Hematopoietic multipotent progenitor cell treated with erythropoietin and hydrocortisone succinate and interleukin-3 and kit ligand, for 15 days (in vitro differentiated cells): ENCODE measurements at places on chromosomes 1 and 21.
A peak's percentile ranks its signal among the peaks of the same experiment; 100 is the strongest.

- peak; percentile 98 for DNase-seq
Measured at GRCh38 chr1:172532183-172532699, 709 bp upstream of the SUCO start.

GRCh38 chr1:23756676-23757075 lies 13.4 kb downstream of the ELOA start:
- DNase-seq, result no peak

GRCh38 chr1:95553595-95553994 lies 319.6 kb downstream of the RWDD3 start:
- DNase-seq, result no peak

- DNase-seq, result no peak
Measured at GRCh38 chr1:180040034-180040433, 85.4 kb downstream of the CEP350 start.

DNA sequence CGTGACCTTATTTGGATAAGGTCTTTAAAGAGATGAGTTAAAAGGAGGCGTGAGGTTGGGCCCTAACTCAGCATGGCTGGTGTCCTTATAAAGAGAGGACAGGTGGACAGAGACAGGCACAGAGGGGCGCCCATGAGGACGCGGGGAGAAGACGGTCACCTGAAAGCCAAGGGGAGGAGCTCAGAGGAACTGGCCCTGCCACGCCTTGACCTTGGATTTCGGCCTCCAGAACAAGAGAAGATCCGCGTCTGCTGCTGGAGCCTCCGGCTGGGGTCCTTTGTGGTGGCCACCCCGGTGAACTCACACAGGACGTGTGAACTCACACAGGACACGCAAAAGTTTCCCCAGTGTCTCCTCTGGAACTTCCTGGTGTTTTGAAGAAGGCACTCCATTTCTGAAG lies 122.7 kb downstream of the SIK1 start:
- DNase-seq, result no peak

GRCh38 chr1:244952940-244953339 lies 88.6 kb upstream of the HNRNPU start:
- no peak for DNase-seq

DNA sequence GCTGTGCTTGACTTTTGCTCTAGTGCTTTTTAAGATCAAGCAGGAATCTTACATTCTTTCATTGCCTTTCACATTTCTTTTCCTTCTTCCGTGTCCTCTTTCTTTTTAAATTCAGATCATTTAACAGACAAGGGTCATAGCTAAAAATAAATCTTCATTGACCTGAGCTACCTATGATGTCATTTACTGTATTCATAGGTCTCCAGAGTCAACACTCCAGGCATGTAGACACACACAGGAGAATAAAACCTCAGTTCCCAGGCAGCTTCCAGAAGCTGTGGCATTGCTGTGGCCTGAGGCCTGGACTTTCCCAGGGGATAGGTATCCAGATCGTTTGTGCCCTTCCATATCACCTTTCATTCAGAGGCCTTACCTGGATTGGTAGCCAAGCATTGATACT lies 38.5 kb upstream of the ENAH start:
- DNase-seq, result no peak

DNA sequence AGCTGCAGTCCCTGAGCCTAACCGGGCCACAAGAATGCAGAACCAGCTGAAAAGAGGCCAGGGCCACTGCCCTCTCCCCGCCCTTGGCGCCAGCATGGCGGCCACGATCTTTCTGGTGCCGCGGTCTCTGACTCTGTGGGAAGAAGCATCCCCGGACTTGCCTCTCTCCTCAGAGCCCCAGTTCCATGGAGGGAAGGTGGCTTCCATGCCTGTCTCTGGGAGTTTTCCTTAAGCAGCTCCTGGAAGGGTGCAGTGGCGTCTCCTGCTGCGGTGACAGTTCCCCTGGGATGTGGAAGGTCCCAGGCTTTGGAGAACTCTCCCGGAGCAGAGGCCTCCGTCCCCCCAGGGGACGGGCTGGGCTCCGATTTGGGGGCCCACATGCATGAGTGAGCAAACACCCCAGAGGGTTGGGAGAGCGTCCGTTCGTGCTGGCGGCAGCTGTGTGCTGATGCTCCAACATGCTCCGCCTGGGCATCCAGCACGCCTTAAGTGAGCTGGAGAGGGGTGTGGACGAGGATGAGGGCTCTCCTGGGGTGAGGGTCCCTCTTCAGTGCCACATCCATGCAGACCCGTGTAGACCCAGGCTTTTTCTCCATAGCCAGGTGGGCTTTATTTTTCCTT lies 109.8 kb upstream of the COL6A1 start:
- DNase-seq, result no peak

DNA sequence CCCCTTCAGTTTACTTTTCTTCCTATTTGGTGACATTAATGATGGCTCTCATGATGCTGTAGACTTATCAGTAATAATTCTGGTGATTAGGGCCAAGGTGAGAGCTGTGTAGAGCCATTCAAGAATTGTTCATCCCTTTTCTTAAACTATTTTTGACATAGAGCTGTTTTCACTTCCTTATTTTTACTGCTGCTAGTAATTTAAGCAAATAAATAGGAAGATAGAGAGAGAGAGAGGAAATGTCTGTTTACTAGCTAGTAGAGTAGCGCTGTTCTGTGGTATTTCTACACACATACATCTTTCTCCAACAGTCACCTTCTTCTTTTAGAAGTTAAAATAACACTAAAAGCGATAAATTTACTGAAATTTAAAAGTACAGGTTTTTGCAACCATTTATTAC lies 678.0 kb upstream of the ZP4 start:
- DNase-seq, result no peak

DNA sequence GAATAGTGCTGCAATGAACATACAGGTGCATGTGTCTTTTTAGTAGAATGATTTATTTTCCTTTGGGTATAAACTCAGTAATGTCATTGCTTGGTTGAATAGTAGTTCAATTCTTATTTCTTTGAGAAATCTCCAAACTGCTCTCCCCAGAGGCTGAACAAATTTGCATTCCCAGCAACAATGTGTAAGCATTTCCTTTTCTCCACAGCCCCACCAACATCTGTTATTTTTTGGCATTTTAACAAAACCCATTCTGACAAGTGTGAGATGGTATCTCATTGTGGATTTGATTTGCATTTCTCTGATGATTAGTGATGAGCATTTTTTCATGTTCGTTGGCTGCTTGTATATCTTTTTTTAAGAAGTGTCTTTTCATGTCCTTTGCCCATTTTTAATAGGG lies 21.9 kb upstream of the EEIG2 start:
- no peak for DNase-seq

- no peak for DNase-seq
Measured at GRCh38 chr1:156128654-156129597, 14.4 kb downstream of the LMNA start.

GRCh38 chr1:156129687-156130577 lies 15.4 kb downstream of the LMNA start:
- DNase-seq, result peak; percentile 80

- DNase-seq, result no peak
Measured at GRCh38 chr1:25193229-25193628, 39.1 kb downstream of the SYF2 start.

- DNase-seq, result no peak
Measured at GRCh38 chr1:96072021-96072420, 649.6 kb upstream of the PTBP2 start.
